ENCODE measurements at places on chromosomes 3 and 15.

- no peak for DNase-seq
These were observed 163.9 kb upstream of the SMAD3 start for GRCh38 chr15:66901336-66902100.

- DNase-seq: no peak
These were observed 69.4 kb upstream of the FOXP1 start for GRCh38 chr3:71652781-71653413.

DNA sequence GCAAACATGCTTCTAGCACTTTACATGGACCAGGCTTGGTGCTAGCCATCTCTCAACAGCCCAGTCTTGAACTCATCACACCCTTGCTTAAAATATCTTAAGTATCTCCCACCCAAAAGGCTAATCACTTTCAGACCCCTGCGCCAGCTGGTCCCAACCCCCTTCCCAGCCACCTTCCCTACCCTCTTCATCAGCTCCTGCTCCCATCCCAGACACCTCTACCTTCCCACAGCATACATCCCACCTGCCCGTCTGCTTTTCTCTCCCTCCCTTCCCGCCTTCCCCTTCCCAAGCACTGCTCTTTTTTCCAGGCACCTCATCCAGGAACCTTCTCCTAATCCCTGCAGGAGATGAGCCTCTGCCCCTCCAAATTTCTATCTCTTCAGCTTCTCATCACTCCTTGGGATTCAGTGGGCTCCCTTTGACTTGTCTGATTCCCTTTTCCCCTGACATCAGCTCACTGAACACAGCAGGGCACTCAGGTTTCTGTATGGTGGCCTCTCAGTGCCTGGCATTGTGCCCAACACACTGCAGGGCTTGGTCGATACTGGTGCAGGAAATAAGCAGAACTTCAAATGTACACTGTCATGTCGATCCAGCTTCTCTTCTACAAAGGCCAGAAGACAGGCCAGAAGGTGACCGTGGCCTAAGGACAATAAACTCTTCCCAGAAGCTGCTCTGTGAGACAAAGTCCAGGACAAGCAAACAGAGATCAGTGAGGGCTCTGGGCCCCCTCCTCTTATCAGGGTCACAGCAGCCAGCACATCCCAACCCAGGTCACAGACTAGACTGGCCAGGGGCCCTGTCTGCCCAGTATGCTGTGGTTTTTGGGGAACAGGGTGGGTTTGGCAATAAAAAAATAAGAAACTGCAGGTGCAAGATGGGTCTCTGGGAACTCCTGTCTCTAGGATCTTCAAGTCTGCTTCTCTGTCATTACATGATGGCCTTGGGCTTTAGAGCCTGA lies 2.2 kb upstream of the ITIH1 start:
- no peak for DNase-seq

GRCh38 chr3:175735866-175736265 lies 876.7 kb downstream of the NAALADL2 start:
- no peak for DNase-seq

- DNase-seq: no peak
These were observed 28.2 kb downstream of the ARIH1 start for GRCh38 chr15:72502220-72502809.

- DNase-seq: no peak
These were observed 1035.8 kb upstream of the CFAP20DC start for GRCh38 chr3:60085649-60086048.

GRCh38 chr15:59993950-59994401 lies 10.1 kb upstream of the FOXB1 start:
- DNase-seq: no peak

DNA sequence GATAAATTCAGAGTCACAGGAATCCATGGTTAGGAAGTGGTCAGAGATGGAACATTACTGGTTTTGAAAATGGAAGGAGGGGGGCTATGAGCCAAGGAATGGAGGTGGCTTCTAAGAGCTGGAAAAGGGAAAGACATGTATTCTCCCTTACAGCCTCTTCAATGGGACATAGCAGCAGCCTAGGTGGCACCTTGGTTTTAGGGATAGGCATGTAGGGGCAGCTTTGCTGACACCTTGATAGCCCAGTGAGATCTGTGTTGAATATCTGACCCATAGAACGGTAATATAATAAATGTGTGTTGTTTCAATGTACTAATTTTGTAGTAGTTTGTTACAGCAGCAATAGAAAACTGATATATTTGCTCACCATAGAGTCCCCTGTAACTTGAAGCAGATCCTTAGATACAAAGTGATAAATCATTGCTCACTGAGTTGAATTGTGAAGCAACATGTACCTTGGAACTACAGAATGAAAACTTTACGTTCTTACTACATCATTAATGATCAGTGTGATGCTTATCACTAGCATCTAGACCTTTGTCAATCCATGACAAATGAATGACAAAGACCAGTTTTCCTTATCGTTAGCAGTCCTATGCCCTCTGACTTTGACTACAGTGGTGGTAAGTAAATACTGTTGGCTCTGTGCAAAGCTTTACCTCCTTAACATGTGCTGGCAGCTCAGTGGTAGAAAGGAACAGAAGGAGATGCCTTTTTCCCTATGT lies 53.8 kb downstream of the TMEM45A start:
- DNase-seq: no peak

GRCh38 chr15:97077975-97078374 lies 747.5 kb downstream of the NR2F2 start:
- DNase-seq: no peak

- peak; percentile 4 for DNase-seq
These were observed at the start of gene ZNF620 for GRCh38 chr3:40505599-40506462. ZNF620 (plus strand) TSS chr3:40506039; CDS start chr3:40506353, 314 bp downstream.
